Stimulated activated CD4-positive, alpha-beta T cell treated with anti-CD3 and anti-CD28 coated beads, Interleukin-1b, Interleukin-23, amount 100 ng/mL, for 4 hours (primary cell): ENCODE measurements at places on chromosomes 1 and 21.

GRCh38 chr1:85058311-85058710 lies 10.0 kb upstream of the MCOLN3 start:
- DNase-seq: no peak

GRCh38 chr21:25708467-25709065 lies 26.1 kb downstream of the ATP5PF start:
- peak; percentile 12 for DNase-seq

DNA sequence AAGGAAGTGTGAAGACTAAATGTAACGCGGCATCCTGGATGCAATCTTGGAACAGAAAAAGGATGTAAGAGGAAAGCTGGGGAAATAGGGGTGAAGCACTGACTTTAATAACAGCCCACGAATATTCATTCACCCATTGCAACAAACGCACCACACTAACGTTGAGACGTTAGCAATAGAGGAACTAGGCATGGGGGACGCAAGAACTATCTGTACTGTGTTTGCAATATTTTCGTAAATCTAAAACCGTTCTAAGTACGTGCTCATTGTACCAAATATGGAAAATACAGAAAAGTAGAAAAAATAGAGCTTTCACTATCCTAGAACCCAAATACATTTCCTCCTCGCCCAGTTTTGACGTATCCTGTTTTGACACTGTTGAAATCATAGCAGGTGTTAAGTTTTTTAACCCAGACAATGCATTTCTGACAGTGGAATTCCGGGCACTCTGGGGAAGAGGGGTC lies 3.9 kb downstream of the LAPTM5 start:
- DNase-seq: no peak

DNA sequence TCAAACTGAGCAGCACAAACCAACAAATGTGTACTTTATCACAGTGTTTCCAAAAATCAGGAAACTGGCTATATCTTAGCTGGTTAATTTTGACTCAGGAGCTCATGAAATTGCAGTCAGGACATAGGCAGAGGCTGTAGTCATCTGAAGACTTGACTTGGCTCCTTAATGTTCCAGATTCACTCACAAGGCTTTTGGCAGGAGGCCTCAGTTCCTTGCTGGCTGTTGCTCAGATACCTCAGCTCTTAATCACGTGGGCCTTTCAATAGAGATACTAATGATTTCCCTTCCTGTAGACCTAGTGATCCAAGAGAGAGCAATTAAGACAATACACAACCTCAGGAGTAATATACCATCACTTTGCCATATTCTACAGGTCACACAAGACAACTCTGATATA lies 537.7 kb downstream of the BRINP3 start:
- DNase-seq: no peak

GRCh38 chr21:24375201-24375600 lies 1232.1 kb downstream of the MRPL39 start:
- DNase-seq: no peak
